ENCODE measurements at places on chromosomes 7 and 10.

- no peaks in the 10 kb centered on the region for H3K36me3 ChIP-seq
- H3K4me3 ChIP-seq, result no peak overlapping the region
- H3K27ac ChIP-seq, result no peak overlapping the region
These were observed 55.4 kb downstream of the GRID1 start for GRCh38 chr10:86311190-86311589.

DNA sequence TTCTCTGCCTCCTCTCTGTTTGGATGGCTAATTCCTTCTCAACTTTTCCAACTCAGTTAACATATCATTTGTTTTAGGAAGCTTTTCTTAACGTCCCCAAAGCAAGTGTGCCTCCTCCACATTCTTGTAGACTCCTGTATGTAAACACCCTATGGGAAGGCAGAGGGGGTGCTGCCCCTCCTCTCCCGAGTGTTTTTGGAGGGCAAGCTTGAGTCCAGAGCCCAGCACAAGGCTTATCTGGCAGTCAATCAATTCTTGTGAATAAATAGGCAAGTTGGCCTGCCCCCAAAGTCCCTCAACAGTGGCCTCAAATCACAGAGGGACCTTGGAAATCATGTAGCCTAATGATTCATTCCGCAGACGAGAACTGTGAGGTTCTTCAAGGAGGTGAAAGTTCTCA lies 305.6 kb downstream of the RPS24 start:
- H3K4me1 ChIP-seq, result no peaks in the 10 kb centered on the region
- H3K4me3 ChIP-seq, result no peak overlapping the region
- no peaks in the 10 kb centered on the region for H3K36me3 ChIP-seq
- H3K27ac ChIP-seq, result no peak overlapping the region

DNA sequence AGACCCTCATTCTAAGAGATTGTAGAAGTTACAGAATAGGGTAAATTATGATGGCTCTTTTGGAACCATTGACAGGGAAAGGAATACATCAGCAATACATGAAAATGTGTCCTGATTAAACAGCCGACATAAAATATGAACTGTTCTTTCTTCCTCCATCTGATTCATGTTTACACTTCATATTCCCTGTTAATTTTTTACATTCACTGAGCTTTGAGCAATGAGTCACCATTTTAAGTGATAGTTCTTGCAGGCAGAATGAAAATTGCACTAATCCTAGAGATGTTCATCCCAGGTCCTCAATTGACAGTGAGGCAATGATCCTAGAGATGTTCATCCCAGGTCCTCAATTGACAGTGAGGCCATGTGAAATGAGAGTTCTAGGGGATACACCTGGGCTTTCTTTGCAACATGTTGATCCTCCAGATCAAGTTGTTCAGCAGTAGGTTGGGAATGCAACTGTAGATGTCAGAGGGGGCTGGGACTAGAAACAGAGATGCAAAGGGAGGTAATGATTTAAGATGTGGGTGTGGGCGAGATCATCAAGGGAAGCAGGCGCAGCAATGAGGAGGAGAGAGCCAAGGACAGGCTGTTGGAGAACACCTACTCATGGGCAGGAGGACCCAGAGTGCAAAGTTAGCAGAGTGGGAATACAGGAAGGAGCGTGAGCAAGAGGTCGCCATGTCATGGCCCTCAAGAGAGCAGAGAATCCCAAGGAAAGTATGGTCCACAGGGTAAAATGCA lies 138.7 kb downstream of the ZNF365 start:
- DNase-seq, result no peak
- H3K27me3 ChIP-seq, result no peaks in the 10 kb centered on the region
- no peak overlapping the region for H3K27ac ChIP-seq
- H3K36me3 ChIP-seq, result no peaks in the 10 kb centered on the region
- no peak overlapping the region for H3K4me3 ChIP-seq

DNA sequence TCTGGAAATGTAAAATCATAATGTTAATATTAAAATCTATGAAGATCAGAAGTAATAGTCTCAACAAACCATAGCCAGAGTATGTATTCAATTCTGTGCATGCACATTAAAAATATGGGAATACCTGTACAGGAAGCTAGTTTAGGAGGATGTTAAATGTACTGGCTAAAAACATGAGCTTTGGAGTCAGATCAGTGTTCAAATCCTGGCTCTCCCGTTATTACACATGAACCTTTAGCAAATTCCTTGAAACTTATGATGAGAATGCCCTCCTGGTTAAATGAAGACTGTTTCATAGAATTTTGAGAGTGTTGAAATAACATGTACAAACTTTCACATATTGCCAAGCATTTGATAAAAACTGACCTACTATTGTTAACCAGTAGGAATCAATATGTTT lies 4.6 kb downstream of the ARL4A start:
- no peak overlapping the region for H3K27ac ChIP-seq
- no peaks in the 10 kb centered on the region for H3K4me1 ChIP-seq
- H3K27me3 ChIP-seq, result no peaks in the 10 kb centered on the region
- DNase-seq, result no peak
- no peaks in the 10 kb centered on the region for H3K36me3 ChIP-seq
- H3K4me3 ChIP-seq, result no peak overlapping the region

DNA sequence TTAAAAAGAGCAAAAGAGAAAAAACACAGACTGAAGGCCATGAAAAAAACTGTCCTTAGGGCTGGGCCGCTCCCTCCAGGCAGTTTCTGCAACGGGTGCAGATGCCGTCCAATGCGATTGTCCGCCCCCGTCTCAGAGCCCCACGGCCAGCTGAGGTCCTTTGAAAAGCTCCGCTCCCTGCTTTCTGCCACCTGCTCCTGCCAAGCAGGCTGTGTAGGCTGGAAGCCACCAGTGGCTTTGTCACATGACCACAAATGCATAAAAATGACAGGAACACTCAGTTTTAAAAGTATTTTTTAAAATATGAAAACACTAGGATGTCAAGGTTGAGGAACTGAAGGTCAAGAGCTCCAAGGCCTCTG lies 71.7 kb downstream of the AMZ1 start:
- no peak for DNase-seq
- H3K27ac ChIP-seq, result peak overlapping the region; percentile 43
- H3K4me3 ChIP-seq, result no peak overlapping the region
- no peaks in the 10 kb centered on the region for H3K27me3 ChIP-seq
- H3K4me1 ChIP-seq, result peaks cover 33% of the 10 kb centered on the region

DNA sequence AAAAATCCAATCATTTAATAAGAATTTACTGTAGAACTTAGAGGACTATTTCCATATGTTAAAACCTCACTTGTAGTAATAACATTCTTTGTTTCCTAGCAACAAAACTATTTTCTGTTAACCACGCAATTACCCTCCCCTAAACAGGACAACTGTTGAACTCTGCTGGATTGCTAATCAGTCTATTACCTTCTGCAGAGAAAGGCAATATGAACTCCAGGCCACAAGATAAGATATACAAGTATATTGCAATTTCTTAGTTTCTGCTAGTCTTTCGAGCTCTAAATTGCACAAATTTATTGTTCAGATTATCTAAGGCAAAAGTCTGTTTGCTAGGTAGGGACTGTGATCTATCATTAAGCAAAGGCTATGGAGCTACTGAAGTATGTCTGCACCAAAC lies 920.1 kb upstream of the LRRN3 start:
- H3K36me3 ChIP-seq, result no peaks in the 10 kb centered on the region
- H3K4me1 ChIP-seq, result no peaks in the 10 kb centered on the region
- H3K27me3 ChIP-seq, result no peaks in the 10 kb centered on the region
- H3K4me3 ChIP-seq, result no peak overlapping the region
- no peak overlapping the region for H3K27ac ChIP-seq

- H3K4me3 ChIP-seq, result no peak overlapping the region
- H3K27ac ChIP-seq, result no peak overlapping the region
- H3K36me3 ChIP-seq, result peaks cover 39% of the 10 kb centered on the region
These were observed 13.8 kb downstream of the LRRC4 start for GRCh38 chr7:128017460-128017859.

DNA sequence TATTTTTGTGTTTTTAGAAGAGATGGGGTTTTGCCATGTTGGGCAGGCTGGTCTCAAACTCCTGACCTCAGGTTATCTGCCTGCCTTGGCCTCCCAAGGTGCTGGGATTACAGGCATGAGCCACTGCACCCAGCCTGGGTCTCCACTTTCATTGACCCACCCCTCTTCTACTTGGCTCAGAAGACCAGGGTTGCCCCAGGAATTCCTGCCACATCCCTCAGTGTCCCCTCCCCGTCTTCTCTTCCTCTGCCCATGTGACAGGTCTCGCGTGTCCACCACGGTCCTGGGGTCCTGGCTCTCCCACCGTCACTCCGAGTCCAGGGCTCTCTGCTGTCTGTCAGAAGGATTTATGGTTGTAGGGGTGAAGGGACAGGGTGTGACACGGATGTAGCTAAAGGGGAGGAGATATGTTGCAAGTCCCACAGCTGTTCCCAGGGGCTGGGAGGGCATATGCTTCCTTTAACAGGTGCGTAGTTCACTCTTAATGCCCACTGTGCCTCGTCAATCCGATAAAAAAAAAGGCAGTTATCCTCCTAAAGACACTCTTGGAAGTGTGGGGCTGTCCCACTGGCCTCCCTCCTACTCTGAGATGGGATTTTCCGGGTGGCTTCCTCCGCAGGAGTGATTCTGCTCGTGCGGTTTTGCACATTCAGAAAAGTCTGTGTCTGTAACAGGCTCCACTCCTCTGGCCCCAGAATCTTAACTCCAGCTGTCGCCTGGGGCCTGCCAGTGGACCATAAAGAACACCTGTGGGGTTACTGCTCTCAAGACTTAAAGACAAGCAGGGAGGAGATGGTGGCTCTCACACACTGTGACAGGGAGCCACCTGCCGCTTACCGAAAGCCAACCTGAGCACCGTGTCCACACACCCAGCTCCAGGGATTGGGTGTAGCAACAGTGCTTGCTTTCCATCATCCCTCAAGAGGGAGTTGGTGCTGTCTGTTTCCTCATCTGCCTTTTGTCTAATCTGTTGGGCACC lies 36.7 kb upstream of the SHH start:
- no peaks in the 10 kb centered on the region for H3K27me3 ChIP-seq
- no peak overlapping the region for H3K27ac ChIP-seq
- no peak overlapping the region for H3K4me3 ChIP-seq
- no peaks in the 10 kb centered on the region for H3K36me3 ChIP-seq

DNA sequence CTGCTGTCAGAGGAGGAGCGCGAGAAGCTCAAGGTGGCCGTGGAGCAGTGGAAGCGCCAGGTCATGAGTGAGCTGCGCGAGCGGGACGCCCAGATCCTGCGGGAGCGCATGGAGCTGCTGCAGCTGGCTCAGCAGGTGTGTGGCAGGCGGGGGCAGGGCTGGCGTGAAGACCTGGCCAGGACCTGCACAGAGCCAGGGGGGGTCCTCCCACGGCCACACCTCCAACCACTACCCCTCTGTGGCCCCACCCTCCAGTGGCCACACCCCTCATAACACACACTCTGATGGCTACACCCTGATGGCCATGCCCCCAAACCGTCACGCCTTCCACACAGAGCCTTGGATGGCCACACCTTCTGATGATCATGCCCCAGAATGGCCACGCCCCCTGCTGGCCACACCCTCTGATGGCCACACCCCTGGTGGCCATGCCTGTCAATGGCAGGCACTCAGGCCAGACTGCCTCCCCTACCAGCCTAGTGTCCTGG lies 23.4 kb upstream of the DPYSL4 start:
- no peak for DNase-seq
- peaks cover 3% of the 10 kb centered on the region for H3K4me1 ChIP-seq
- no peak overlapping the region for H3K4me3 ChIP-seq
- no peaks in the 10 kb centered on the region for H3K36me3 ChIP-seq
- H3K27ac ChIP-seq, result no peak overlapping the region
- H3K27me3 ChIP-seq, result no peaks in the 10 kb centered on the region

GRCh38 chr10:117169480-117169879 lies 27.8 kb upstream of the KCNK18 start:
- no peaks in the 10 kb centered on the region for H3K4me1 ChIP-seq
- H3K4me3 ChIP-seq, result no peak overlapping the region
- DNase-seq, result no peak

- no peak for DNase-seq
- no peak overlapping the region for H3K4me3 ChIP-seq
- H3K27ac ChIP-seq, result no peak overlapping the region
- H3K36me3 ChIP-seq, result no peaks in the 10 kb centered on the region
These were observed 312.1 kb downstream of the PRKG1 start for GRCh38 chr10:51386248-51386885.

GRCh38 chr10:76428551-76429367 lies 997.3 kb downstream of the LRMDA start:
- no peak overlapping the region for H3K4me3 ChIP-seq
- no peaks in the 10 kb centered on the region for H3K36me3 ChIP-seq
- no peak overlapping the region for H3K27ac ChIP-seq
- no peak for DNase-seq
- no peaks in the 10 kb centered on the region for H3K27me3 ChIP-seq
- H3K4me1 ChIP-seq, result no peaks in the 10 kb centered on the region

GRCh38 chr10:4472190-4472904 lies 353.7 kb upstream of the AKR1E2 start:
- H3K36me3 ChIP-seq, result no peaks in the 10 kb centered on the region
- H3K27me3 ChIP-seq, result no peaks in the 10 kb centered on the region
- no peak for DNase-seq
- H3K4me3 ChIP-seq, result no peak overlapping the region
- no peaks in the 10 kb centered on the region for H3K4me1 ChIP-seq
- H3K27ac ChIP-seq, result no peak overlapping the region

GRCh38 chr7:105512415-105512814 lies 9.7 kb downstream of the PUS7 start:
- H3K27ac ChIP-seq, result no peak overlapping the region
- H3K27me3 ChIP-seq, result no peaks in the 10 kb centered on the region
- H3K4me1 ChIP-seq, result peaks cover 6% of the 10 kb centered on the region

- no peak overlapping the region for H3K4me3 ChIP-seq
- no peaks in the 10 kb centered on the region for H3K4me1 ChIP-seq
- no peak overlapping the region for H3K27ac ChIP-seq
These were observed 24.1 kb upstream of the SEMA3A start for GRCh38 chr7:84218681-84219080.

- H3K27ac ChIP-seq, result no peak overlapping the region
- H3K4me3 ChIP-seq, result no peak overlapping the region
- no peaks in the 10 kb centered on the region for H3K4me1 ChIP-seq
- peaks cover 7% of the 10 kb centered on the region for H3K36me3 ChIP-seq
These were observed 33.1 kb downstream of the PDSS1 start for GRCh38 chr10:26730552-26730951.

- DNase-seq, result no peak
- no peak overlapping the region for H3K27ac ChIP-seq
- H3K4me1 ChIP-seq, result no peaks in the 10 kb centered on the region
These were observed 19.4 kb upstream of the CLDN12 start for GRCh38 chr7:90383861-90384260.

GRCh38 chr7:25770670-25771069 lies 381.3 kb upstream of the NFE2L3 start:
- no peaks in the 10 kb centered on the region for H3K27me3 ChIP-seq
- H3K36me3 ChIP-seq, result no peaks in the 10 kb centered on the region
- no peaks in the 10 kb centered on the region for H3K4me1 ChIP-seq
- H3K4me3 ChIP-seq, result no peak overlapping the region
- no peak overlapping the region for H3K27ac ChIP-seq

DNA sequence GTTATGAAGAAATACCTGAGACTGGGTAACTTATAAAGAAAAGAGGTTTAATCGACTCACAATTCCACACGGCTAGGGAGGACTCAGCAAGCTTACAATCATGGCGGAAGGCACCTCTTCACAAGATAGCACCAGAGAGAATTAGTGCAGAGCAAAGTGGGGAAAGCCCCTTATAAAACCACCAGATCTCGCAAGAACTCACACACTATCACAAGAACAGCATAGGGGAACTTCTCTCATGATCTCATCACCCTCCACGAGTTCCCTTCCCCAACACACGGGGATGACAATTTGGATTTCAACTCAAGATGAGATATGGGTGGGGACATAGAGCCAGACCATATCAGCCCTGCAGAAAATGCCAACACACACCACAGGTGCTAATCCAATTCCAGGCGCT lies 218.7 kb downstream of the PARD3 start:
- no peaks in the 10 kb centered on the region for H3K4me1 ChIP-seq
- no peaks in the 10 kb centered on the region for H3K36me3 ChIP-seq
- no peaks in the 10 kb centered on the region for H3K27me3 ChIP-seq
- DNase-seq, result no peak

All from GM12878 (cell line).